NCI-H524 (cell line): ENCODE measurements at places on chromosomes 16 and 17.

GRCh38 chr16:19170043-19170655 is 2.1 kb downstream of the SYT17 start:
- DNase-seq = no peak

- DNase-seq = no peak
Measured at GRCh38 chr16:31819386-31819785, 54.2 kb upstream of the ZNF267 start.

GRCh38 chr16:48124266-48124665 is 31.5 kb downstream of the ABCC12 start:
- DNase-seq = no peak

DNA sequence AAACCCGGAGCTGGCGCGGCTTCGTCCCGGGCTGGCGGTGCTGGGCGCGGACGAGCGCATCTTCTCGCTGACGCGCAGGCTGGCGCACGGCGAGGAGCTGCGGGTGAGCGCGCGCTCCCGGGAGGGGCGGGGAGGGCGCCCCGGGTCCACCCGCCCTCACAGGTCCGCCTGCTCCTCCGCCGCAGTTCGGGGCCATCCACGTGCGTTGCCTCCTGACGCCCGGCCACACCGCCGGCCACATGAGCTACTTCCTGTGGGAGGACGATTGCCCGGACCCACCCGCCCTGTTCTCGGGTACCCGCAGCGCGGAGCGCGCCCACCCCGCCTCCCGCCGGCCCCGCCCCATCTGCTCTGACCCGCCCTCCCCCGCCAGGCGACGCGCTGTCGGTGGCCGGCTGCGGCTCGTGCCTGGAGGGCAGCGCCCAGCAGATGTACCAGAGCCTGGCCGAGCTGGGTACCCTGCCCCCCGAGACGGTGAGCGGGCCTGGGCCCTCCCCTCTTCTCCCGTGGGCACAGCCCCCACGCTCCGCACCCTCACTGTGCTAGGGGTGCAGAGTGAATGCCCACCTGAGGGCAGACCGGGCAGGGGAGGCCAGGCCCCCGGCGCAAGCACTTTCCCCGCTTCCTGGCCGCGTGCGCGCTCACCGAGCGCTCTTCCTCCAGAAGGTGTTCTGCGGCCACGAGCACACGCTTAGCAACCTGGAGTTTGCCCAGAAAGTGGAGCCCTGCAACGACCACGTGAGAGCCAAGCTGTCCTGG is 1.4 kb downstream of the HAGHL start:
- peak; percentile 78 for DNase-seq

DNA sequence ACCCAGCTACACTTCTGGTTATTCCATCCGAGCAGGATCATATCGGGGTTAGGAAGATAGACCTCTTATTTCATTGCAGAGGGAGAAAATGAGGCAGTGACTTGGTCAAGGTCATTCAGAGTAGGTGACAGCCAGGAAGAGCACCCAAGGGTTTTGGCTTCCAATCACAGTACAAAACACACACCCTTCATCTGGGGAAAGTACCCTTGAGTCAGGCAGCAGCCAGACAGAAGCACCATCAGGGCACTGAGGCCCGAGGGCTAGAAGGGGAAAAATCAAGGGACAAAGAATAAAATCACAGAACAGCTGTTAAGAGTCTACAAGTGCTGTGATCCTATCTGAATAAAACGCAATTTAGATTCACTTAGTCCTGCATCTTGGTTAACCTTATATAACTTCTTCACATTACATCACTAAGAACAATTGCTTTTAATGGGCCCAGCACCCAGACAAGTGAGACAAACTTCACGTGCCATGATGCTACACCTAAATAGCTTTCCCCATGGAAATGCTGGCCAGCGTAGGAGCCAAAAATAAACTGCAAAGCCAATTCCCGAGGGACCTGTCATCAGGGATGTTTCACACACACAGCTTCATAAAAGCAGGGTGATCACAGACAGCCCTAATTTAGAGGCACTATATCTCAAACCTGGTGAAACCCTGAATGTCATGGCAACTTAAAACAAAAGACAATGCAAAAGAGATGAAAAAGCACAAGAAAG is 4.9 kb downstream of the UBE2O start:
- peak; percentile 93 for DNase-seq

DNA sequence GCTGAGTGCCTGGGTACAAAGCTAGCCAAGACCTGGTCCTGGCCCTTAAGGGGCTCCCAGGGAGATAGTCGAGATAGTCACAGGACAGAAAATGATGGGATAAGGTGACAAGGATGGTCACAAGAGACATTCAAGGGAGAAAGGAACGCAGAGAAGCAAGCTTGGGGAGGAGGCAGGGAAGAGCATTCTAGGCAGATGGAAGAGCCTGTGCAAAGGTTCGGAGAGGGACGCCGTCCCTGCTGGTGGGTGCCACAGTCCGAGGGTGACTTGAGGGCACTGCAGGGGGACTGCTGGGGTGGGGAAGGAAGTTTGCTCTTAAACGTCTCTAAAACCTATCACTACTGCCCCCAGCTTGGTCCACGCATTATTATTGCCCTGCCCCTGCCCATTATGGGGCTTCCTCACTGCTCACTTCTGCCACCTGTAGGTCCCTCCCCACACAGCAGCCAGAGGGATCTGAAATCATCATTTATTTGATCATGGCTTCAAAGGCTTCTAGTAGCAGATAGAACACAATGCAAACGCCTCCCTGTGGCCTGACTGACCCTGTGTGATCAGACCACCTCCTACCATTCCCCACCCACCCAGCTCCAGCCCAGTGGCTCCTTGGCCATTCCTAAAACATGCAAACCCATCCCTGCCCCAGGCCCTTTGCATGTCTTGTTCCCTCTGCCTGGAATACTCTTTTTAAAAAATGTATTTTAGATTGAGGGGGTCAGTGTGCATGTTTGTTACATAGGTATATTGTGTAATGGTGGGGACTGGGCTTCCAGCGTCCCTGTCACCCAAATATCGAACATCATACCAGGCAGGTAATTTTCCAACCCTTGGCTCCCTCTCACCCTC is 60.3 kb downstream of the RMI2 start:
- DNase-seq = peak; percentile 9

- DNase-seq = no peak
Measured at GRCh38 chr17:45946841-45947256, 52.2 kb upstream of the STH start.

GRCh38 chr17:32494621-32495358 is 8.0 kb downstream of the CDK5R1 start:
- peak; percentile 72 for DNase-seq

DNA sequence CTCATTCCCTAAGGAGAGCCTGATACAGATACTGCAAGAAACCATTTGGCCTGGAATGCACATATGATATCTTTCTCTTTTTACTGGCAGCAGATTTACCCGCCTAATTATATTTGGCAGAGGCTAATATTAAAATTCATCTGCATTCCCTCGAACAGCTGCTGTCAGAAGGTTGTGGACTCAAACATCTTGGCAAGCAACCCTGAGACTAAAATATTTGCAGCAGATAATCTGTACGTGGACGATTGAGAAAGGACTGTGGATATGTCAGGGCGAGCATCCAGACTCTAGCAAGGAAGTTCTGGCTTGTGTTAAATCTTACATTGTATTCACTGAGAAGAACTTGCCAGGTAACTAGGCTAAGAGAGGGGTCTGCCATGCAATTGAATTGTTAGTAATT is 65.2 kb downstream of the SNX20 start:
- no peak for DNase-seq

DNA sequence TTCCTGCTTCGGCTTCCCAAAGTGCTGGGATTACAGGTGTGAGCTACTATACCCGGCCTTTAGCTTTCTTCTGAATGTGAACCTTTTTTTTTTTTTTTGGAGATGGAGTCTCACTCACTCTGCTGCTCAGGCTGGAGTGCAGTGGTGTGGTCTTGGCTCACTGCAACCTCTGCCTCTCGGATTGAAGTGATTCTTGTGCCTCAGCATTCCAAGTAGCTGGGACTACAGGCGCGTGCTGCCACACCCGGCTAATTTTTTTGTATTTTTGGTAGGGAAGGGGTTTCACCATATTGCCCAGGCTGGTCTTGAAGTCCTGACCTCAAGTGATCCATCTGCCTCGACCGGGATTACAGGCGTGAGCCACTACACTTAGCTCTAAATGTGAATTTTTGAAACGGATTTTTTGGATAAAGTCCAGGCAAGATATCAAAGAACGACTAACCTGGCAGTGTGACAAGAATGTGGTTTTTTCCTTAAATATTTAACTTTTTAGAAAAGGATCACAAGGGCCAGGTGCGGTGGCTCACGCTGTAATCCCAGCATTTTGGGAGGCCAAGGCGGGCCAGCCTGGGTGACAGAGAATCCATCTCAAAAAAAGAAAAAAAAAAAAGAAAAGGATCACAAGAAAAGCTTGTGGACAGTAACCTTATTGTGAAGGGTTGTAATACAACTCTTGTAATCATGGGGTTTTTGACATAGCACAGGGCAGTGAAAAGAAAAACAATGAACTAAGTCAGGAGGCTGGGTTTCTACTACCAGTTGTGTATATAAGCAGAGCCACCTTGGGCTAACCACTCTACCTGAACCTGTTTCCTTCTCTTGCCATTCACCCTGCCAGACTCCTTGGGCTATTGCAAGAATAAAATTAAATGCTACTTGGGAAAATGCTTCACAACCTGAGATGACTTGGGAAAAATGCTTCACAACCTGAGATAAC is 6.2 kb downstream of the BRCA1 start:
- no peak for DNase-seq

DNA sequence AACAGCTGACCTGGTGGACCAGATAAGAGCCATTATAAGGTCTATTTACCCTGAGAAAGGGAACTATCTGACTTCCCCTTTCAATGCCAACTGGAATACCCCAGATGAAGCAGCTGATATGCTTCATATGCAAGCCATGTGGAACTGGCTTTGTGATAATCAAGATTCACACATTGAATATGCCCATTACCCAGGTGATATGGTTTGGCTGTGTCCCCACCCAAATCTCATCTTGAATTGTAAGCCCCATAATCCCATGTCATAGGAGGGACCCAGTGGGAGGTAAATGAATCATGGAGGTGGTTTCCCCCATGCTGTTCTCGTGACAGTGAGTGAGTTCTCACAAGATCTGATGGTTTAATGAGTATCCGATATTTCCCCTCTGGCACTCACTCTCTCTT is 42.1 kb downstream of the IKZF3 start:
- no peak for DNase-seq

- DNase-seq = no peak
Measured at GRCh38 chr16:67995423-67995822, 3.9 kb downstream of the DPEP2 start.

GRCh38 chr16:55184052-55184451 is 140.0 kb upstream of the IRX6 start:
- no peak for DNase-seq

GRCh38 chr16:15770107-15770506 is 86.7 kb downstream of the MYH11 start:
- DNase-seq = no peak

DNA sequence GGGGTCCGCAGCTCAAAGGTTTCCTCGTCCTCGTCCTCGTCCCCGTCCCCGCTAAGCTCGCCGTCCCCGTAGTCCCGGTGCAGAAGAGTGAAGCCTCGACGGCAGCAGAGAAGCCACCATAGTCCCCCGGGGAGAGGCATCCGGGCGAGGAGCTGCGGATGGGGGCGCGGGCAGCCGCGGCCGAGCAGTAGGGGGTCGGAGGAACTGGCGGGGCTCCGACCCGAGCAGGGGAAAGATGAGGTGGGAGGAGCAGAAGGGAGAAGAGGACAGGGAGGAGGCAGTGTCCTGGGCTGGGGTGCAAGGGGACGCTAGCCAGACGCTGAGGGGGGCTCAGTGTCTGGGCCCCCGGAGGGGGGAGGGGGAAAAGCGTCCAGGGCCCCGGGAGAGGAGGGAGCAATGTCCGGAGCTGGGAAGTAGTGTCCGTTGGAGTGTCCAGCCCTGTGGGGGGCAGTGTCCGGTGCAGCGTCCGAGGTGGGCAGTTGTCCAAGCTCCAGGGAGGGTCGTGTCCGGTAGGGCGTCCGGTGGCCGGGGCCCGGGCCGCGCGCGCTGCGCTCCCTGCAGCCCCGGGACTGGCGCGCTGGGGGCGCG is at the start of gene PLEKHH3:
Gene PLEKHH3, minus strand, starts transcription at position 571 of the 588 bp plus-strand sequence. Its CDS starts 431 bp downstream, at position 140.
- no peak for DNase-seq

DNA sequence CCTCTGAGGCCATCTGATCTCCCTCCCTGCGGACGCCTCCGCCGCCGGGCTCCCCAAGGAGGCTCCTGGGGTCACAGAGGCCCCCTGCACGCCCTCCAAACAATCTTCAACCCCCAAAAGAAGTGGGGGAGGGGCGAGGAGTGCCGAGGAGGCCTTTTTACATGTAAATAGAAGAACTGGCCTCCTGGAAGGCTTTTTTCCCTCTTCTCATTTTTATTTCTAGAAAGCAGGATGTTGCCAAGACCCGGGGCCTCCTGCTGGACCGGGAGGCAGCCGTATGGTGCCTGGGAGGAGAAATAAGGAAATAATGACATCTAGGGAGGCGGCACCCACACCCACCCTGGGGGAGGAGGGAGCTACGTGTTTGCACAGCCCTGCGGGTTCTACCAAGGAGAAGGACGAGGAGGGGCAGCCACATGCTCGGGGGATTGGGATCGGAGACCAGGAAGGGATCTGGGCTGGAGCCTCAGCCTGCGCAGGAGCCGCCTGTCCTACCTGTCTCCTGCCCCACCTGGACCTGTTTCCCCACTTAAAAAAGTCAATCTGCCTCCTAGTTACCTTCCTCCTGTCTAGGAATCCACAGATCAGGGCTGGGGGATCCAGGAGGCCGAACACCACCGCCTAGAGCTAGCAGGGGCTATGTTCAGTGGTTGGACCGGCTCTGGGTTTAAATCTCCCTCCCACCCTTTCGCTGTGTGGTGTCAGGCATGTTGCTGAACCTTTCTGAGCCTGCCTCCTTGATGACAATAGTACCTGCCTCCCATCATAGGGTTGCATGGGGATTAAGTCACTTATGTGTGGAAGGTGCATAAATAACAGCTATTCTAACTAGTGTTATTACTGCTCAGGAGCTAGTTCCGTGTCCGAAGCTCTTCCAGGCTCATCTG is 175.7 kb upstream of the GSE1 start:
- DNase-seq = peak; percentile 97

DNA sequence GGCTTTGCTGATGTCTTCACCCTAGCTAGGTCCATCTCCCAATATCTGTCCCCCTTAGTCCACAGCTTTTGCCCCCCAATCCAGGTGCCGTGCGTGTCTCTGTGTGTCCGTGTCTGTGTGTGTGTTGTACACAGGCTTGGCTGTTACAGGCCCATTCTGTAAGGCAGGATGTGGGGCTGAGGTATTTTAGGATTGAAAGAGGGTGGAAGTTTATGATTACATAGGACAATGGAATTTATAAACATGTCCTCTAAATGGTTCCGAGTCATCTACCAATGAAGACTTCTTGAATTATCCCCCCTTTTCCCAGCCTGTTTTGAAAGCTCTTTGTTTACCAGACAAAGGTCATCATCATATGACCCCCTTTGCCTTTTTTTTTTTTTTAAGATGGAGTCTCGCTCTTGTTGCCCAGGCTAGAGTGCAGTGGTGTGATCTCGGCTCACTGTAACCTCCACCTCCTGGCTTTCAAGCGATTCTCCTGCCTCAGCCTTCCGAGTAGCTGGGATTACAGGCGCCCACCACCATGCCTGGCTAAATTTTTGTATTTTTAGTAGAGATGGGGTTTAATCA is 21.9 kb downstream of the ACE start:
- no peak for DNase-seq

GRCh38 chr17:80604009-80604669 is 59.5 kb downstream of the RPTOR start:
- DNase-seq = no peak
